ENCODE measurements at places on chromosomes 5 and 9.

DNA sequence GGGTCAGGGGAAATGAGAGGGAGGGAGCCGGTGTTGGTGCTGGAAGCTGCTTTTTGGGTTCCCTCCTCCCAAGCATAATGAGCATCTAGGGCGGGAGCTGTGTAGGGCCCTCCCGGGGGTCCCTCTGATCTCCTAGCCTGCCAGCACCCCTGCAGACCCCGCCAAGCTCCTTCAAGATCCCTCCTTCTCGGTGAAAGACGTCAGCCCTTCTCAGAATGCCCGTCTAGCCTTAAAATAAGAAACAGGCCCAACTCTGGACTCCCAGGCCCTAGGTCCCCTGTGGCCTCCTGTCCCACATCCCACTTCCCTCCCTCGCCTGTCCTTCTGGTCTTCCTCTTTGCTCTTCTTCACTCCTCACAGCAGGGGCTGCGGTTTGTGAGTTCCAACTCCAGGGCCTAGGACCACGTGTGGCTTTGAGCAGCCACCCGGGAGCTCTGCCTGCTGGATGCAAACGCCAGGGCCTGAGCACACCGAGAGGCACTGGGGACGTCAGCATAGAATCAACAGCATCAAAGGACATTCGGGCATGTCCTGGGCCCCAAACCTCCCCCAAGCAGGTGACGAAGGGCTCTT is 8.8 kb upstream of the SCGB3A1 start:
- DNase-seq = no peak

DNA sequence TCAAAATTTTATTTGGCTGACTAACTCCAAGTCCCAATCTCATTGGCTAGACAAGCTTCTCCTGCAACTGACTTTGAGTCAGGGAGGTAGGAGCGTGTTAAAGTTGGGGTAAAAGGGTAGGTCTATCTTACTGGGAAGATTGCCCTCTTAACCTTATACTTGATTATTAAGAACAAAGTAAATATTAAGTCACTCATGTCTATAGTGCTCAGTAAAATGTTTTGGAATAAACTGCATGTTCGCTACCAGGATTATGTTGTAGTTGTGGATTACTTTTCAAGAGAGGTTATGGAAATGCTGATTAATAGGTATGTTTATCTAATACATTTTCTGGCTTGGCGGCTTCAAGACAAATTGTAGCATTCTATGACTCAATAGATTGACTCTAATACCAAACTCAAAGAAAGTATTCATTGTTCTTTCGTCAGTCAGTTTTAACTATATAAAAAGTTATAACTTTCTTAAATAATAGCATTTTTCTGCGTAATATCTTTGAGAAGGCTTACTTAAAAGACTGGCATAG is 539.1 kb downstream of the PSAT1 start:
- no peak for DNase-seq

- DNase-seq = no peak
These were observed 159.4 kb downstream of the MACROH2A1 start for GRCh38 chr5:135239453-135240282.

DNA sequence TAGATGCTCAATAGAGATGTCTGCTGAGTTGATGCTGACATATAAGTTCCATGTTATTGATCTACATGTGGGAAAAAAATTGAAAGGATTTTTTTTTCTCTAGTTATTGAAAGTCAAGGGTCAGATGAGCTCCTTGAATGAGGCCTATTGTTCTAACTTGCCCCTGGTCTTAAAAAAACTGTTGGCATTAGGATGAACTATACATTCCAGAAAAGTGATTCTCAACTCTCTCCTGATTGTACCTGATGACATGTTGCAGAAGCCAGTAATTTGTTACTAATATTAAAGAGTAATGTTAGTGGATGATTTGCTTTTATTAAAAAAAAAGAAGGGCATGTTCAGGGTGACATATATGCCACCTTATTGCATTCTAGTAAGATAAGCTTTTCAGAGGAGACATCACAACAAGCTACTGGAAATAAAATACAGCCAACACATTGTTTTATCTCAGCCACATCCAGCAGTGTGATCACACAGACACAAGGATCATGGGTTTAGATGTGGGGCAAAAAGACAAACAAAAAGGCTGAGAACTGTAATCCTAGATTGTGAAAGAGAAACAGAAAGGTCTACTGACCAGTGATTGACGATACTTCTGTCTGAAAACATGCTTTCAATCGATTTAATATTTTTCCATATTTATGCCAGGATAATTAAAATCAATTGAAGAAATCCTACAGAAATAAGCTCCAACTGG is 1314.1 kb upstream of the C9orf72 start:
- no peak for DNase-seq

- no peak for DNase-seq
These were observed 74.2 kb downstream of the CDC42SE2 start for GRCh38 chr5:131338051-131338453.

DNA sequence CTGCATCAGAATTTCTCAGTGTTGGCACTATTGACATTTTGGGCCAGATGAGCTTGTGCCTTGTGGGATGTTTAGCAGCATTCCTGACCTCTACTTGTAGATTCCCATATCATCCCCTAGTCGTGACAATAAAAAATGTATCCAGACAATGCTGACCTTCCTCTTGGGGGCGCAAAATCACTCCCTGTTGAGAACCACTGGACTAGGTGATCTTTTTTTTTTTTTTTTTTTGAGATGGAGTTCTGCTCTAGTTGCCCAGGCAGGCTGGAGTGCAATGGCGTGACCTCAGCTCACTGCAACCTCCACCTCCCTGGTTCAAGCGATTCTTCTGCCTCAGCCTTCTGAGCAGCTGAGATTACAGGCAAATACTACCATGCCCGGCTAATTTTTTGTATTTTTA is 22.6 kb downstream of the STXBP1 start:
- no peak for DNase-seq

Data from stimulated activated CD4-positive, alpha-beta T cell treated with anti-CD3 and anti-CD28 coated beads, TNF-alpha, amount 100 ng/mL, for 24 hours (primary cell).